Stromal cell of bone marrow (primary cell): ENCODE measurements at places on chromosomes 13 and 19.

DNA sequence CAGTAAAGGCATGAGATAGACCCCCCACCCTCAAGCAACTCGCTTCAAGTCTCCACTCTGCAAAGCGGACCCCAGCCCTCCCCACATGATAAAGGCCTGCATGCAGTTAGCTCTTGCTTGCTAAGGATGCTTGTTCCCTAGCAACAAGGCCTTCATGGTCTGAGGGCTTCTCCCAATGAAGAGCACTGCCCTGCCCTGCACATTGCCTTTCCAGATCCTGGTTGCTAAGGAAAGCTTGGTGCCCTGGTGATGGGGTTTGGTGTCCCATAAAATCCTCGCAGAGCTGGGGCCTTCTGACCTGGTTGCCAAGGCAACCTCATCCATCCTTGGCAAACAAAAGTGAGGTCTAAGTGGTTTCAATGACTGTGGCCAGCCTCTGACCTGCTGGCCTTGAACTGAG lies 6.0 kb downstream of the DBP start:
- no peak for DNase-seq

GRCh38 chr19:20186174-20186573 lies 19.2 kb downstream of the ZNF486 start:
- DNase-seq = no peak

DNA sequence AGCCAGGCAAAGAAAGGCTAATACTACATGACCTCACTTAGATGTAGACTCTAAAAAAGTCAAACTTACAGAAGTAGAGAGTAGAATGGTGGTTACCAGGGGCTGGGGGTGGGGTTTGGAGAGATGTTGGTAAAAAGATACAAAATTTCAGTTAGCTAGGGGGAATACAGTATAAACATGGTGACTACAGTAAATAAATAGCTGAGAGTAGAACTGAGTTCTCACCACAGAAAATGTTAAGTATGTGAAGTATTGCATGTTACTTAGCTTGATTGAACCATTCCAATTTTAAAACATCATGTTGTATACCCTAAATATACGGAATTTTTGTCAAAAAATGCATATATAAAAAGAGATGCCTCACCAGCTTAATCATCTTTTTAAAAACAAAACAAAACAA lies 67.5 kb upstream of the DOCK9 start:
- no peak for DNase-seq

DNA sequence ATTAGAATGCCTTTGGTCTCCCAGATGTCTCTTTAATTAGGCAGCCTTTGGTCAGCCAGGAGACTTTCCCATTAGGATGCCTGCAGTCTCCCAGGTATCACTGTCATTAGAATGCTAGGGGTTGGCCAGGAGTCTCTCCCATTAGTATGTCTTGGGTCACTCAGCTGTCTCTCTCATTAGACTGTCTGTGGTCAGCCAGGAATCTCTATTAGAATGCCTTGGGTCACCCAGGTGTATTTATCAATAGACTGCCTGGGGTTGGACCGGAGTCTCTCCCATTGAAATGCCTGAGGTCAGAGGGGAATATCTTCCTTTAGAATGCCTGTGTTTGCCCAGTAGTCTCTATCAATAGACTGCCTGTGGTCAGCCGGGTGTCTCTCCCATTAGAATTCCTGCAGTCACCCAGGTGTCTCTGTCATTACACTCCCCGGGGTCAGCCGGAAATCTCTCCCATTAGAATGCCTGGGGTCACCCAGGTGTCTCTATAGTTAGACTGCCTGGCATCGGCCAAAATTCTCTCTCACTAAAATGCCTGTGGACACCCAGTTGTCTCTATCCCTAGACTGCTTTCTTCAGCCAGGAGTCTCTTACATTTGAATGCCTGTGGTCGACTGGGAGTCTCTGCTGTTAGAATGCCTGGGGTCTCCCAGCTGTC lies 1460.3 kb downstream of the UQCRFS1 start:
- DNase-seq = no peak

- DNase-seq = no peak
These were observed 1646.9 kb upstream of the SPRY2 start for GRCh38 chr13:81987677-81988357.

DNA sequence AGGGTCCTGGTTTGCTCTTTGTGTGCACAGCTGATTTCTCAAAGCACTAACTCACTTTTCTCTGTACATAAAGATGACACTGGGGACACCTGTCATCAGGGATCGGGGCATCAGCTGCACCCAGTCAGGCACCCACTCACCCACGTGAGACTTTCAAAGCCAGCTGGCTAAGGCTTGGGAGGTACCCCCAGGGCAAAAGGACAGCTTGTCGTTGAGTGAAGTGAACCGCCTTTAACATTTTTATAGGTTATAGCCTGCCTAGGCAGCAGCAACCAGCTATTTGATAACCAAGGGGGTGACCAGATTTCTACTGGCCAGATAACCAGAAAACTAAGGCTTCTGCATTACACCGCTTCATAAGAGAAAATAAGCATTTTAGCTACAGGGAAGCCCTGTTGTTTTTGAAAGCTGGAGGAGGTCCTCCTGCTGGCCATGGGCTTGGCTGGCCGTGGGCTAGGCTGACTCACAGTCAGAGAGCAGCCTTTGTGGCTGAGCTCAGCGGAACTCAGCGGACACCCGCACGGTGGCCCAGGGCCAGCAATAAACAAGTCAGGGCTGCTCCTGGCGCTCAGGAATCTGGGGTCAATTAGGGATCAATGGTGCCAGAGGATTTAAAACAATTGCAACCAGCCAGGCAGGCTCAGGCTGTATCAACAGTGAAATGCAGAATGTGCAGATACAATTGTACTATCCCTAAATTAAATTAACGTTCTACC lies 57.1 kb downstream of the ALOX5AP start:
- DNase-seq = peak; percentile 83

DNA sequence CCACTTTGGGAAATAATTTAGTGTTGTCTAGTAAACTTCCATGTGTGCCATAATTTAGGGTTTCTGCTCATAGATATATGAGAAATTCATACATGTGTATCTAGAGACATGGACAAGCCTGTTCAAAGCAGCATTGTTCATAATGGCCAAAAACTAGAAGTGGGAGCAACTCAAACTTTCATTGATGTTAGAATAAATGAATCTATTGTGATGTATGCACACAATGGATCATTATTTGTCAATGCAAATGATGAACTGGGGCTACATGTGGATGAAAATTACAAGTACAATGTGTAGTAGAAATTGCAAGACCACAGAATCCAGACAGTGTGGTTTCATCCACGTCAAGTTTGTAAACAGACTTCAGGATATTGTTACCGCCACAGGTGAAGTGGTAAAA lies 284.7 kb downstream of the SLC7A1 start:
- no peak for DNase-seq

DNA sequence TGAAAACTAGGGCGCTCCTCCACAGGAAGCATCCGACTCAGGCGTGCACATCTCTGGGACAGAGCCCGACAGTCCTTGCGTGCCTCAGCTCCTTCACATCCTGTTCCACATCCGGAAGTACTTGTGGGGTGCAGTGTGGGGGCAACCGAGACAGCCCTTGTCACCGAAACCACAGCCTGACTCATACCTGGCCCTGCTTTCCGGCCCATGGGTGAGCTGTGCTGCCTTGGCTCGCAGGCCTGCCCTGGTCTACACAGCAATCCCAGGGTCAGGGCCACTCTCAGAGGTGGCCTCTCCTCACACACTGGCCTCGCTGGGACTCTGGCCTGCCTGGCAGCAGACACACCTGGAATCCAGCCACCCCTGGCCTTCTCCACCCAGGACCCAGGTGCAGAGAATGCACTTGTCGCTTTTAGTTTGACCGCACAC lies 100.4 kb downstream of the STK24 start:
- peak; percentile 66 for DNase-seq

GRCh38 chr19:1098177-1099051 lies 3.2 kb upstream of the POLR2E start:
- DNase-seq = no peak

- DNase-seq = no peak
These were observed 2.4 kb upstream of the HOMER3 start for GRCh38 chr19:18943465-18943864.

DNA sequence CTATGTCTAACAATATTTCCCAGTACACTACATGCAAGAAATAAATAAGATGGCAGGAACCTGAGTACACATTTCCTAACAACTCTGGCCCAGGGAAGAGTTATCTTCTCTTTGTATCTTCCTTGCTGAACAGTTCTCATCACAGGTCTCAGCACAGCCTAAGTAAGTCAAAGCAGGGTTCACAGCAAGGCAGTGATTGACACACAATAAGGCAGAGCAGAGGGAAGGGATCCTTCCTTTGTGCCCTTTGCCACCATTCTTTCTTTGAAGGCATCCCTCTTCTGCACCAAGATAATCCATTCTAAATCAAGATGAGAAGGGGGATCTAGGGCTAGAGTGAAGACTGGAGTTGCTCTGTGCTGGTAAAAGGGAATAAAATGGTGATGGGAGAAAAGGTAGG lies 73.4 kb upstream of the TRPC4 start:
- no peak for DNase-seq

DNA sequence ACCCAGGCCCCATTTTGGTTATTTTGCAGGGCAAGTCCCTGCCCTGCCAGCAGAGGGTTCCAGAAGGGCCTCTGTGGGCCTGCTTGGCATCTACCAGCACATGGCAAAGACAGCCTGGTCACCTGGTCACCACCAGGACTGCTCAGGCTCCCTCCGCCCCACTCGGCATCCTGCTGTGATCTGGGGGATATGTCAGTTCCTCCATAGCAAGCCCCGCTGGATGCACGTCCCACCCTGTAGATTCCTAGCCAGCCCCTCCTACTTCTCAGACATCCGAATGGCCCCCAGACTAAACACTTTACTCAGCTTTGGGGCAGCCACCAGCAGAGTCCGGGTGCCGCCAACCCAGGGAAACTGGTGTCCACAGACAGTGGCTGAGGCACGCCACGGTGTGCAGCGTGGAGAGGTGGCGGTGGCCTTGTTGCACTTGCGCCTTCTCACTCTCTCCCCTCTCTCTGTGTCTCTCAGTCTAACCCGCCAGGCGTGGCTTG lies 31.8 kb upstream of the USE1 start:
- no peak for DNase-seq

- DNase-seq = peak; percentile 17
These were observed 109.2 kb downstream of the SGCG start for GRCh38 chr13:23289917-23290357.

GRCh38 chr13:30731361-30732045 lies 3.8 kb upstream of the ALOX5AP start:
- DNase-seq = no peak

GRCh38 chr13:109293166-109293565 lies 493.2 kb downstream of the IRS2 start:
- DNase-seq = no peak

DNA sequence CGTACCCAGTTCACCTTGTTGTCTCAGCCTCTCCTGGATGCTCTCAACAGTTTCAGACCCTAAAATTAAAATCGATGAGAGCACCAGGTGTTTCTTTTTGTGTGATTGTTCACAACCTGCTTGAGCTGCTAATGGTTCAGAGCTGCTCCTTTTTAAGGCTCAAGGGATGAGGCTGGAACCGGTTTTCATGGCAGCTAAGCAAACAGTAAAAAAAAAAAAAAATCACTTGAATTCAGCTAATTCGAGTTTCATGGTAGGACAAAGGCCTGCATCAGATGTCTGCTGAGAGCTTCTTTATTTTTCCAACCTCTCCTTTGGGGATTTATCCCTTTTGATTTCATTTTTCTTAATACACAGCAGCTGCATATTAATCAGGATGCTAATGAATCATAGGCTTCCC lies 6.5 kb downstream of the SYCE2 start:
- DNase-seq = no peak

GRCh38 chr13:23443110-23443509 lies 9.6 kb upstream of the SACS start:
- no peak for DNase-seq
